ENCODE measurements at places on chromosomes 4 and X.

DNA sequence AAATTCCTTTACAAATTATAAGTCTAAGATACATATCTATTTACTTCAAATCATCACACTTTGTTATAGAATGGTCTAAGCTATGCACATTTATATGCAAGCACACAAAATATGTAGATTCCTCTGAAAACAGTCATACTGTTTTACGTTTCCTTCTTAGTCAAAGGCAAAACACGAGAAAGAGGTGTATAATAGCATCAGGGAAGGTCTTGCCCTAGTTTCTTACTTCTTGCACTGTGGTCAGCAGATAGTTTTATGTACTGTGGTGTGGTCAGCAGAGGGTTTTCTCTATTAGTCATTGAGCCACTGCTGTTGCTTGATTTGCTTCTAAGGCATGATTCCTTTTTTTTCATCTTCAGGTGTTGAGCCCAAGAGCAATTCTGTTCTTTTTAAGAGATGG is 117.7 kb downstream of the ADAM29 start:
- no peak for DNase-seq

- DNase-seq: peak; percentile 37
Measured at GRCh38 chr4:184265546-184266351, 48.1 kb upstream of the ENPP6 start.

- DNase-seq: no peak
Measured at GRCh38 chr4:18397681-18398390, 376.3 kb upstream of the LCORL start.

DNA sequence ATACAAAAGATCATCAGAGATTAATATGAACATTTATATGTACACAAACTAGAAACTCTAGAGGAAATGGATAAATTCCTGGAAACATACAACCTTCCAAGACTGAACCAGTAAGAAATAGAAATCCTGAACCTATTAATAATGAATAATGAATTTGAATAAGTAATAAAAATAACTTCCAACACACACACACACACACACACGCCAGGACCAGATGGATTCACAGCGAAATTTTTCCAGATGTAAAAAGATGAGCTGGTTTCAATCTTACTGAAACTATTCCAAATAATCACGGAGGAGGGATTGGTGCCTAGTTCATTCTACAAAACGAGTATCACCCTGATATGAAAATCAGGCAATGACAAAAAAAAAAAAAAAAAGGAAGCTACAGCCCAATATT is 1095.0 kb downstream of the FAT4 start:
- no peak for DNase-seq

DNA sequence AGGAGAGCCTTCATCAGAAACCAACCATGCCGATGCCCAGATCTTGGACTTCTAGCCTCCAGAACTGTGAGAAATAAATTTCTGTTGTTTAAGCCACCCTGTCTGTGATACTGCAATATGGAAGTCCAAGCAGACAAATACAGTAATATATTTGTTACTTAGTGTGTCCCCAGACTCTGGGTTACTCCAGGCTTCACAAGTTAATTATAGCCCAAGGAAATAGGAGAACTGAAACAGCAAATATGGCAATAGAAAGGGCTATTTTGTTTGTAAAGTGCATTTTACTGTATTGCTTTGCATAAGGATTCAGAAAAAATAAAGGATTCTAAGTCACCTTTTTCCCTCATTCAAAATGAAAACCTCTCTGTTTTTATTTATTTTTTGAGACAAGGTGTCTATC is 15.7 kb downstream of the TIGD4 start:
- DNase-seq: no peak

Measured in 8988T (cell line).